Caco-2 (cell line): ENCODE measurements at places on chromosomes 4 and X.

- DNase-seq = no peak
Observed at GRCh38 chr4:146900295-146900694, 45.4 kb downstream of the TTC29 start.

GRCh38 chrX:111687305-111687704 lies 6.3 kb downstream of the ALG13 start:
- DNase-seq = no peak

DNA sequence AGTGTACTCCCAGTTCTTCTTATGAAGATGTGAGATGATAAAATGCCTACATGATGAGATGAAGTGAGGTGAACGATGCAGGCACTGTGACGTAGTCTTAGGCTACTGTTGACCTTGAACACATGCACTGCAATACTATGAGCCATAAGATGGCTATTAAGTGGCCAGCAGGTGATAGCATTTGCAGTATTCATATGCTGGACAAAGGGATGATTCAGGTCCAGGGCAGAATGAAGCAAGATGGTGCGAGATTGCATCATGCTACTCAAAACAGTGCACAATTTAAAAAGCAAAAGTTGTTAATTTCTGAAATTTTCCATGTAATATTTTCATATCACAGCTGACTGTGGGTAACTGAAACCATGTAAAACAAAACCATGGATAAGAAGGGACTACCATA lies 781.4 kb downstream of the PCDH18 start:
- DNase-seq = no peak

DNA sequence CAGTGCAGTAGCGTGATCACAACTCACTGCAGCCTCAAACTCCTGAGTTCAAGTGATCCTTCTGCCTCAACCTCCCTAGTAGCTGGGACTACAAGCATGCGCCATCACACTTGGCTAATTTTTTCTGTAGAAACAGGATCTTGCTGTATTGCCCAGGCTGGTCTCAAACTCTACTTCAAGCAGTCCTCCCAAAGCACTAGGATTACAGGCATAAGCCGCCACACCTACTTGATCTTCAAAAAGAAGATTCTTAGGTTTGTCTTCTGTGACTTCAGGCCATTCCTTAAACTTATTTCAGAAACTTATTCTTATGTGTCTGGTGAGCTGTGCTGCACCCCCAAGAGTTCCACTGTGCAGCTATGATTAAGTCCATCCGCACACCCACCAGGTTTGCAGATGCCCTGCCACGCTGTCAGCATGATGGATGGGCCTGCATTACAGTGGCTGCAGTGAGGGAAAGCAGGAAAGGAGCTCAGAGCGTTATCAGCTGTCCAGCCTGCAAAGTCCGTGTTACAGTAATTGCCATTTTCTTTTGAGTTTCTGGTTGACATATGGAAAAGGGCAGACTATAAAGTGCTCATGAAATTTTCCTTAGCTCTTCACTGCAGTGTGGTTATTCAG lies 146.6 kb downstream of the AASDH start:
- peak; percentile 83 for DNase-seq

DNA sequence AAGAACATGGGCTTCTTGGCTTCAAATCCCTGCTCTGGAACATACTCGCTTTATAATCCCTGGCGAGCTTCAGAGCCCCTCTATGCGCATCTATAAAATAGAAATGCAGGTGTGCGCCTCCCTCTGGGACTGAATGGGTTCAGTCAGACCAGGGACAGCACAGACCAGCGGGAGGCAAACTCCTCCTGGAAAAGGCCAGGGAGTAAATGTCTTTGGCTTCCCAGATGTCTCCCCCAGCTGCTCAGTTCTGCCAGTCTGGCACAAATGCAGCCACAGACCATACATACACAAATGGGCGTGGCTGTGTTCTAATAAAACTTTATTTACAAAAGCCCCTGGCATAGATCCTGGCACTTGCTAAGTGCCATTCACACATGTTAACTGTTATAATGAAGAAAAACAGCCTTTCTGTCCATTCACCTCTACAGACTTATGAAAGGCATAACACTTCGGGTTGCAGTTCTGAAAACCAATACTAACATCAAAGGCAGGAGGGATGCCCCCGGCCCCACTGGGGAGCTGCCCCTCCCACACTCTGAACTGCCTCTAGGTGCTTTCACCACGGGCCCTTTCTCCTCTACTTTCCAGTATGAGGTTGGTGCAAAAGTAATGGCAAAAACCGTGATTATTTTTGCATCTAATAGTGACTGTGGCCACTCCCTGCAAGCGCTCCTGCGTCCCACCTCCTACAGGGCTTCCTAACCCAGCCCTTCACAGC lies 4.6 kb downstream of the JAKMIP1 start:
- no peak for DNase-seq

DNA sequence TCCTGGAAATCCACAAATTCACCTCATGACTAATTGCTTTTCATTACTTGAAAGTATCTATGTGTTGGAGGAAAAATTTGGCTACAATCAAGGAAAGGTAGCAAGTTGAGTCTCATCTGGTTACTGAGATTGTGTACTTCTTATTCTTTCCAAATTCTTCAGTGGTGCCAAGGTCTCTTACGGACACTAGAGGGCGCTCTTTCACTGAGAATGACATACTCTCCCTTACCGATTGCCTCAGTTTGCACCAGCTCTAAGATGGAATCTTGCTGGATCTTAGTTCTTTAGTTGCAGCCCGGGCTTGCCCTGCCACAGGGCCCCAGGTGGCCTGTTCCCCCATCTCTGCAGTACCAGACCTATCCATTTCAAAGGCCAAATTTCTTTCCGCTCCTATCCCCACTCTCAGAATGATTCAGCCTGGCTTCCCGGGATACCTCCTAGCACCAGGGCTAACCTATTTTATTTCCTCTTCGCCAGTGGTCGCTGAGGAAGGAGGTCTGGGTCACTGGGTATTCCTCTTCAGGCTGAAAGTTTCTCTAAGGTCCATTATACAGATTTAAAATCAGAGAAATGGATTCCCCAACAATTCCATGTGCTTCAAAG lies 24.6 kb upstream of the GPR50 start:
- peak; percentile 16 for DNase-seq

- DNase-seq = peak; percentile 32
Observed at GRCh38 chrX:10633722-10634121, 13.3 kb upstream of the MID1 start.

DNA sequence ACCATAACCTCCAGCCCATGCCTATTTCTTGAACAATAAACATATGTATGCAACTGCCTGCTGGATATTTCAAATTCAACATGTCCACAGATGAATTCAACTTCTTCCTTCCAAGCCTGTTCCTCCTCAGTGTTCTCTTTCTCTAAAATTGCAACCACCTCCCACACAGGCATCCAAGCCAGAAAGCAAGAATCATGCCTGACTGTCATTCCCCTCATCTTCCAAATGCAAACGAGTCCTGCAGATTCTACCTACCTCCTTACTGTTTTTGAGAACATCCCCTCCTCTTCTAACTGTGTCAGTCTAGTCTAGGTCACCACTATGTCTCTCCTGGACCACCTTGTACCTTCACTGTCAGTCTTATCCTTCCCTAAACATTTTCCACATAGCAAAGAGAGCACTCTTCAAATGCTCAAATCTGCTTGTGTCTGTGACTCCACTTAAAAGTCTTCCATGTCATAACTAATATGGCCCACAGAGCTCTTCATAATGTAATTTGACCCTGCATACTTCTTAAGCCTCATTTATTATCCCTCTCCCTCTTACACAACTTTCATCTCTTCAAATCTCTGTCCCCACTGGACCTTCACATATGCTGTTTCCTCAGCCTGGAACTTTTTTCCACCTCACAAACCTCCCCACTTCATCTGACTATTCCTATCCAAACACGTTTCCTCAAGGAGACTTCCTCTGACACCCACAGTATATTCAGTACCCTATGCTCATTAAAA lies 25.7 kb downstream of the MAPK10 start:
- DNase-seq = no peak

DNA sequence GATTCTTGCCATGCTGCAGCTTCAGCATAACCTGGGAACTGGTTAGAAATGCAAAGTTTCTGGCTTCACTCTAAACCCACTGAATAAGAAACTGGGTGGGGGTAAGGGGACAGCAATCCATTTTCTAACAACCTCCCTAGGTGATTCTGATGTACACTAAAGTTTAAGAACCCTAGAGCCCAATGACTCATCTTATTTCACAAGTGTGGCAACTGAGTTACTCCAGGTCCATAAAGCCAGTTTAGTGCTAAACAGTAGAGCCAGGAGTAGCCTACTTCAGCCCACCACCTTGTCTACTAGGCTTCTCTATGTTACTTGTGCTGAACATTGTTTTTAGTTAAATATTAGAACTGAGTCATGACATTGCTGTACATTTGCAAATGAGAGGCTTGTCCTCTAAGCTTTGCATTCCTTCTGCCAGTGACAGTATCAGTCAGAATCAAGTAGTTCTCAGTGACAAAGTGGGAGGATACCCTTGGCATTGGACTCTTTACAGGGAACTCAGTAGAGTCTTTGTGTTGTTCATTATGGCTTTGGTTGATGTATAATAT lies 518.0 kb downstream of the RPA4 start:
- DNase-seq = no peak

- DNase-seq = no peak
Observed at GRCh38 chrX:111778591-111778990, 97.4 kb upstream of the TRPC5OS start.

DNA sequence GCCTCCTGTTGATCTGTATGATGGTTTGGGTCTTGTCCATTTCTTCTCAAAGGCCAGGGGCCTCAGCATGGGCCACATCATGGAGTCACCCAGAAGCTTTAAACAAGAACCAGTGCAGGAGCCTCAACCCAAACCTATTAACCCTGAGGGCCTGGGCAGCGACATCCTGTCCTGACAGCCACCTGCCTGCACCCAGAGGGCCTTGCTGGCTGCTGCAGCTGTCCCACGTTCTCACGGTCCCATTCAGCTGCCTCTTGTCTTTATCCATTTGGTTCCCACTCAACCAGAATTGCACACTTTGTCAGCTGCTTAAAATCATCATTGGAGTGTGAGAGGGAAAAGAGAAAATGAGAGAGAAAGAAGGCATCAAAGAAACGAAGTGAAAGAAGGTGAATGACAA lies 21.6 kb downstream of the C4orf50 start:
- no peak for DNase-seq

- DNase-seq = no peak
Observed at GRCh38 chrX:100413229-100413628, 3.2 kb upstream of the PCDH19 start.

- DNase-seq = no peak
Observed at GRCh38 chrX:129790146-129790545, 10.4 kb downstream of the SASH3 start.

GRCh38 chr4:163467082-163467770 lies 6.3 kb downstream of the TKTL2 start:
- no peak for DNase-seq

- DNase-seq = no peak
Observed at GRCh38 chrX:122046226-122046625, 998.8 kb downstream of the GLUD2 start.

DNA sequence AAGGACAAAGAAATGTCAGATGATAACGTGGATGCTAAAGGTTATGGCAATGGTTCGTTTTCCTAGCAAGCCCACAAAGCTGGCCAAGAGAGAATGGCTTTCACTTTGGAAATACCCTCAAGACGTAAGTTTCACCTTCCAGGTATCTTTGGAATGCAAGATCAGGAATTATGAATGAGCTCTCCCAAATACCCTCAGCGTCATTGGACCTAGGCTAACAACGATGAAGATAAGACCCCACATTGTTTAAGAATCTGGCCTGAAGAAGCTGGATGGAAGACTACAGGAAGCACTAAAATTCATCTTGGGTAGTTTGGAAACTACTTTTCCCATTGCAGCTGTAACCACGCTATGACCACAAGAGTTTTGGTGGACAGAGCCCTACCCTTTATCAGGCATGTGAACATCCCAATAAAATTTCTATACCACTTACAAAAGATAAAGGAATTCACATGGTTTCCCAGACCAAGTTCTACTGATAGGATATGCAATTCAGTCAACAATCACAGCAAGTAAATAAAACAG lies 111.9 kb downstream of the KDR start:
- DNase-seq = no peak

DNA sequence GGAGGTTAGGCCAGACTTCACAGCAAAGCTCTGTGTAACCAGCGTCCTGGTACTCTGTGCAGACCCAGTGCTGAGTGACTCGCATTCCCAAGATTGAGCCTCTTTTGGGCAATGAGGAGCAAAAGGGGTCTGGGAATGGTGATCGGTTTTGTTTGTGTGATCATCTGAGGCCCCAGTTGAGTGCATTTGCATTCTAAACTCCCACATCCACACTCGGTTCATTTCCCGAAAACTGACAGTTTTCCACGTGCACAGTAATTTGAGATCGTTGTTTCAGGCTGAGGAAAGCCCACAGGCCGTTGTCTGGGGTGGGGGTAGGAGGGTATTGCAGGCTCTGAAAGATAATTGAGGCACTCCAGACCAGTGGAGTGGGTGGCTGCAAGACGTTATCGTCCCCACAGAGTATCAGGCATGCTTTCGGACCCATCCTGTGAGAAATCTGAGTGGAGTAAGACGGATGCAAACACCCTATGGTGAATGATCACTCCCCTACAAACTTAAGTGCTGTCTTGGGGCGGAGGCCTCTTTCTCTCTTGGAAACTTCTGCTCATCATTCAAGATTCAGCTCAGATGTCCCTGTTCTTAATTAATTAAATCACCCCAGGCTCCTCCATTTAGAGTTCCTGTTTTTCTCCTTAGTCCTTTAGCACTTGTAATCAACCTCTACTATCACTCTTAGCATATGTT lies 96.1 kb downstream of the AFF1 start:
- DNase-seq = no peak

- DNase-seq = no peak
Observed at GRCh38 chrX:124212622-124213021, 119.8 kb upstream of the TEX13D start.

- no peak for DNase-seq
Observed at GRCh38 chr4:160403081-160403480, 1300.2 kb downstream of the RAPGEF2 start.

- DNase-seq = no peak
Observed at GRCh38 chrX:124501586-124501985, 155.2 kb downstream of the SH2D1A start.

- DNase-seq = no peak
Observed at GRCh38 chr4:157575339-157575738, 354.8 kb downstream of the GRIA2 start.

DNA sequence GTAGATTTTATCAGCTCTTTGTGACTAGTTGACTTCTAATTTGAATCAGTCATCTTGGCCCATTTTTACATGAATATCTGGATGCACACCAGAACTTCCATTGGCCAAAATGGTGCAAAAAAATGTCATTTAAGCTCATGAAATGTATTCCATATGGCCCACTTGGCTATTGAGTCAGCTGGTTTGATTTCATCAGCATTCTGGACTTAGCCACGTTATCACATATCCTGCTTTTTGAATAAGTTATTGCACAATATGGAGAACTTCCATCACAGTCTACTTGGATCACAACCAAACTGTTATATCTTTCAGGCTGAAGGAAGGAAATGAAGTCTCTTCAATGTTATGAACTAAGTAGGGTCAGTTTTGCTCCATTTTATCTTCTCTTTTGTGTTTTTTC lies 640.6 kb downstream of the PCDH7 start:
- DNase-seq = no peak
